ENCODE measurements at places on chromosomes 5 and 9. TPM values are rescaled to one million over a fixed set of nuclear protein-coding genes. Genes with fewer than 3 reads are reported as not detected.

- no peak for DNase-seq
Measured at GRCh38 chr5:1411099-1411498, 34.1 kb downstream of the SLC6A3 start.

GRCh38 chr9:112917047-112917986, 26.6 kb upstream of the SLC46A2 start:
- no peak for DNase-seq

GRCh38 chr9:20373263-20373662, 249.0 kb downstream of the MLLT3 start:
- no peak for DNase-seq

DNA sequence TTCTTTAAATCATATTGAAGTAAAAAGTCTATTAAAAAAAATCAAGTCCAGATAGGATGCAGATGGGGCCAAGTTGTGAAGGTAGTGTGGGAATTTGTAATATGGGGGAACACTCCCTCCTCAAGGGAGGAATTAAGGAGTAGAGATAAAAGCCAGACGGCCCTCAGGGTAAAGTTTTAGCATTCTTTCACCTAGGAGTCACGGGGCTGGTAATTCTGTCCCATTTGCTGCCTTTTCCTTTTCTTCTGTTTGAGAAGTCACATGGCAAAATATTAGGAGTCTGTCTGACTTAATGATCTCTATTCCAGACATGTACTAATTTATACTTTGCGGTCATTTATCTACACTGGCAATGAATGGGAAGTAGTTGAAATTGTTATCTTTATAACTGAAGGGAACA, 61.9 kb downstream of the SNX24 start:
- DNase-seq = no peak

GRCh38 chr5:10866913-10867312, 105.9 kb upstream of the DAP start:
- no peak for DNase-seq

GRCh38 chr5:179308563-179309382, 36.5 kb downstream of the ADAMTS2 start:
- DNase-seq = no peak

DNA sequence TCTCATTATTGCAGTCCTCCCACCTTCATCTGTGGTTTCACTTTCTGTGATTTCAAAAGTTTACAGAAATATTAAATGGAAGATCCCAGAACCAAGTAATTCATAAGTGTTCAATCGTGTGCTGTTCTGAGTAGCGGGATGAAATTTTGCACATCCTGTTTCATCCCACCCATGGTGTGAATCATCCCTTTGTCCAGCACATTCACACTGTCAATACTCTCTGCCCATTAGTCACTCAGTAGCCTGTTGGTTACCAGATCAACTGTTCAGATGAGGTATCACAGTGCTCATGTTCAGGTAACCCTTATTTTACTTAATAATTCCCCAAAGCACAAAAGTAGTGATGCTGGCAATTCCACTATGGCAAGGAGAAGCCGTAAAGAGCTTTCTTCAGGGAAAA, 26.8 kb downstream of the FAM81B start:
- DNase-seq = no peak

- DNase-seq = no peak
Measured at GRCh38 chr5:39189292-39189955, 29.9 kb downstream of the FYB1 start.

The TXNDC8 gene
- total RNA-seq = not detected

All from activated naive CD8-positive, alpha-beta T cell treated with anti-CD3 and anti-CD28 coated beads, Interleukin-2, amount 10 ng/mL, durations not matched to agents 7 days and 5 days (primary cell).